ENCODE measurements at places on chromosomes 16 and 17.

GRCh38 chr17:61324950-61325349 lies 74.7 kb upstream of the TBX2 start:
- no peak for DNase-seq

DNA sequence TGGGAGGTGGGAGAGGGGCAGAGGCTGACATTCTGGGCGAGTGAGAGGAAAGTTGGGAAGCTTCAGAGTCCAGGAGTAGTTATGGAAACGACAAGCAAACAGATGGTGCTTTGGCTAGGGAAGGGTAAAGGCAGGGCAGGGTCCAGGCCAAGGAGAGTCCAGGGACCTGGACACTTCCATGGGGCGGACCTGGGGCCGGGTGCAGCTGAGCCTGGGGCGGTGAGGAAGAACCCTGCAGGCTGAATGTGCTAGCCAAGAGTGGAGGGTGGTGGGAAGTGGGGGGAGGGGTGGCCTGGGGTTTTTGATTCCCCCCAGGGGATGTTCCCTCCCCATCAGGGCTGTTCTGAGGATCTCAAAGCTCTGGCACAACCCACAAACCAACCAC lies 2.6 kb downstream of the PPP1R9B start:
- DNase-seq, result no peak

DNA sequence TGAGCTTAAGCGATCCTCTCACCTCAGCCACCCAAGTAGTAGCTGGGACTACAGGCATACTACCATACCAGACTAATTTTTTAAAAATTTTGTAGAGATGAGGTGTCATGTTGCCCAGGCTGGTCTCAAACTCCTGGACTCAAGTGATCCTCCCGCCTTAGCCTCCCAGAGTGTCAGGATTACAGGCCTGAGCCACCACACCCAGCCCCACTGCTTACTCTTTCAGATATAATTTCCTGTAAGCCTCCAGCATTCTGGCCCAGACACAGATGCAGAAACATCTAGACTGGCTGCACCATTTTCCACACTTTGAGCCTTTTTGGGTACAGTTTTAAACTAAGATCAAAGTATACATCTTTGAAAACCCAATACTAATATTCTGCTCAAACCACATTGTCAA lies 8.4 kb upstream of the WSB1 start:
- DNase-seq, result no peak

- DNase-seq, result no peak
Measured at GRCh38 chr16:1525871-1526607, 7.4 kb upstream of the TMEM204 start.

DNA sequence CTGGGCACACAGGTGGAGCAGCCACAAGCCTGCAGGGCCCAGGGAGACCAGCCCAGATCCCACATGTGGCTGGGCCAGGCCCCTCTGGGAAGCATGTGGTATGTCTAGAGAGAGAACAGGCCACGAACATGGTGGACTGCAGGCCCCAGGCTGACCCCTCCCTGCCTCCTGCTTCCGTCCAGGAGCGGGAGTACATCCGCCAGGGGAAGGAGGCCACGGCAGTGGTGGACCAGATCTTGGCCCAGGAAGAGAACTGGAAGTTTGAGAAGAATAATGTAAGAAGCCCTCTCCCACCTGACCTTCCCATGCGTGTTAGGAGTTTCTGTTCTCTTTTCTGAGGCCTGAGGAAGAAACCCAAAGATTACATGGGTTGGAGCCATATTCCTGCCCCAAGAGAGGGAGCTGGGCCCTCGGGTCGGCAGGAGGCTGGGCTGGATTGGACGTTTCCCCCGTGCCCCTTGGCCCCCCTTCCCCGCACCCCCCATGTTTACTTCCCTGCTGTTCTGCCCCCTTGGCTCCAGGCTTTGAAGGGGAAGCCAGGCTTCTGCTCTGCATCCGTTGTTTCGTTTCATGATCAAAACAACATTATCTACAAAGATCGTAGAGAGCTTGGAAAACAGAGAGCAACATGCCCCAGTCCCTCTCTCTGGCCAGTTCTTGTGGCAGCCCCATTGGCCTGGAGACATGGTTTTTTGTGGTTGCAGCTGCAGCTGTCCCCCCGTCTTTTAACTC lies 5.7 kb upstream of the TCAP start:
- DNase-seq, result no peak

DNA sequence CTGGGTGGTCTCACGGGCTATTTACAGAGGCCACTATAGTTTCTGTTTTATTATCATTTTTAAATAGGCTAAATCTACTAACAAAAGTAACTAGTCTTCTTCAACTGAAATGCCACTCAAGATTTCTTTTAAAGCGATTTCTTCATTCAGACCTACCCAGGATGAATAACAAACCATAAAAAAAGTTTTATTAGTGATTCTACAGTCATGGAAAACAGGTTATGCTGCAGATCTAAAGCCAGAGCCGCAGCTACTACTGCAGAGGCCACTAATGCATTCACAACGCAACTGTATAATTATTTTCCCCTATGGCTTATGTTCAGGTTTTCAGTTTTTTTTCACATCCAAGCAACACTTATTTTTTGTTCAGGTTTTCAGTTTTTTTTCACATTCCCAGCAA lies 136.2 kb upstream of the AXIN2 start:
- no peak for DNase-seq

DNA sequence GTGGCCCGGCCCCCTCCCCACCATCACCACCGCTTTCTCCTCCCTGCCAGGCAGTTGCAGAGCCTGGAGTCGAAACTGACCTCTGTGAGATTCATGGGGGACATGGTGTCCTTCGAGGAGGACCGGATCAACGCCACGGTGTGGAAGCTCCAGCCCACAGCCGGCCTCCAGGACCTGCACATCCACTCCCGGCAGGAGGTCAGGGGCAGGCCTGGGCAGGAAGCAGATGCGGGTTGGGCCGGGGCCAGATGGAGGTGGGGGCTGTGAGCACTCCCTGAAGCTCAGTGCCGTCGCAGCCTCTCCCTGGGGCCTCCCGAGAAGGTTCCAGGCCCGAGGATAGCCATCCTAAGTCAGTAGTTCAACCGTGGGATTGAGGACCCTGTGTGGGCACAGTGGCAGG lies 14.2 kb upstream of the ADGRG3 start:
- DNase-seq, result no peak

DNA sequence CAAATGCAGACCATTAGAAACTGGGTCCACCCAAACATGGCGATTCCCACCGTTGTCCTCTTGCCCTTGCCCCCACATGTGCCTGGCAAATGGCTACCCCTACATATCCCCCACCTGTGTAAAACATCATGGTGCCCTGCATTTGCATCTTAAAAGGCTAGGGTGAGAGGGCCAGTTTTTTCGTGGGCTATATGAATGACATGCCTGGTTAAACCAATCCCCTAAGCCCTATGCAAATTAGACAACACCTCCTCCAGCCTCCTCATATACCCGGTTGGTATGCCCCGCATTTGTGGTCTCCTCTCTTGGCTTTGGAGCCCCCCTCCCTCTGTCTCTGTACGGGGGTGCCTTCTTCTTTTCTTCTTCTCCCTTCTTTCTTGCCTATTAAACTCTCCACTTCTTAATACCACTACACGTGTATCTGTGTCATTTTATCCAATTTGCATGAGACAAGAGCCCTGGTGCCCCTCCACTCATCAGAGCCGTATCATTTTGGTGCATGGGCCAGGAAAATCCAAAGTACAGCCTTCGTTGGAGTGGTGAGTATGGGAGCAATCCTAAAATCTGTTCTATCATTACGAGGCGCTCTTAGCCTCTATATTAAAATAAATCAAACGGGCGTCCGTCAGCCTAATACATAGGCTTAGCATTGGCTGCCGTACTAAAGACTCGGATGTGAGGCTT lies 30.1 kb downstream of the QPRT start:
- peak; percentile 96 for DNase-seq

DNA sequence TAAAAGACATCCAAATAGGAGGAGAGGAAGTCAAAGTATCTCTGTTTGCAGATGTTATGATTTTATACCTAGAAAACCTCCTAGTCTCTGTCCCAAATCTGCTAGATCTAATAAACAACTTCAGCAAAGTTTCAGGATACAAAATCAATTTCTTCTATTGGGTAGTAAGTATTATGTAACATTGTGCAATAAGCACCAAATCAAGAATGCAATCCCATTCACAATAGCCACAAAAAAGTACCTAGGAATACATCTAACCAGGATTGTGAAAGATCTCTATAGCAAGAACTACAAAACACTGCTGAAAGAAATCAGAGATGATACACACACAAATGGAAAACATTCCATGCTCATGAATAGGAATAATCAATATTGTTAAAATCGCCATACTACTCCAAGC lies 13.0 kb downstream of the NLRP1 start:
- no peak for DNase-seq

DNA sequence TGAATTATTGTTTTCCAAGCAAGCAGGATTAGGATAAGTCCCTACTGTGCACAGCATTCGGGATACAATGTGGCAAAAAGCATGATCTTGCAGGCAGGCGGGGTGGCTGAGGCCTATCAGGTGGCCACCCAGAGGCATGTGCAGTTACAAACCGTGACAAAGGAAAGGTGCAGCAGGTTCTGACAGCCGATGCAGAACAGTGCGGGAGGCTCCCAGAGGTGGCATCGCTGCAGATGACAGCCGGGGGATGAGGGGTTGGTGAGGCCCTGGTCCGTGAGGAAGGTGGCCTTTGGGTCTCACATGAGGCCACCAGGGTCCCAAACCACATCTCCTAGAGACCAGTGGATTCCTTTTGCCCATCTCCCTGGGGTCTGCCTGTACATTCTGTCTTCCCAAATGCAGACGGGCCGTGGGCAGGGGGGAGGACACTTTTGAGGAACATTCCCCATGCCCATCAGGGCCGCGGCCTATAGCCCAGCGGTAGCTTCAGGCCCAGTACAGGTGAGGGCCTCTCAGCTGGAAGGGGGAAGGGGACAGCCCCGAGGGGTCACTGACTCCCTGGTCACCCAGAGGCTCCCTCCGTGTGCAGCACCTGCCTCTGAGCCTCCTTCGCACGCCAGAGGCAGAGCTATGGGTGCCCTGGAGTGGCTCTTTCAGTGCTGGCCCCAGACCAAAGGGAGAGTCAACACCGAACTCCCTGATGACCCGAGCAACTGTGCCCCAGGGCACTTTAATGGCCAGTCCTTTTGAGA lies 85.1 kb downstream of the SOCS1 start:
- DNase-seq, result no peak

DNA sequence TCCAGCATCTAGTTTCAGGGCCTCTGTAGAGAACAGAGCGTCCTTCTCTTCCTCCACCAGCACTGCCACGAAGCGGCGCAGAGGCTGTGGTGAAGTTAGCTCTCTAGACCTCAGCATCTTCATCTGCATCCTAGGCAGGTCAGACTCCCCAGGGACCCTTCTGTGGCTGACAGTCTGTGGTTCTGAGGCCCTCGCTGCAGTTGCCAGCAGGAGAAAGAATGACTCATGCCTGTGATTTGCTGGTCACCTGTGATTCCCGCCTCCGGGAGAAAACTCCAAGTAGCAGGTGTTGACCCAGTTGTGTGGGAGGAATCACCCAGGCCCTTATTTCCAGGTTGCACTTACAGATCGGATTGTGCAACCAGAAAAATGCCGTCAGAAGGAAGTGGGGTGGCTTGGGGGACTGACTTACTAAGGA lies 117.3 kb upstream of the CACNG5 start:
- DNase-seq, result no peak

DNA sequence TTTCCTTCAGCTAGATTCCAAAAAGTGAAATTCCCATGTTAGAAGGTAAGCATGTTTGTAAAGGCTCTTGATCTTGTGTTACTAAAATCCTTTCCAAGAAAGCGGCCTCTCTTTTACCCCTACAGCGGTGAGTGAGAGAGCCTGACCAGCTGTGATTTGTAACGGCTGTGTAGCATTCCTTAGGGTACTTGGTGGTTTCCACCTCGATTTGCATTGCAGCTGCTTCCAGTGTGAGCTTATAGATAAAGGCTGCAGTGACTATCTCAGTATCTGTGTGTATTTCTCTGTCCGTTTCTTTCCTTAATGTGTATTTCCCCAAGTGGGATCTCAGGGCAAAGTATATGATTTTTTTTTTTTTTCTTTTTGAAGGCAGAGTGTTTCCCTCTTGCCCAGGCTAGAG lies 169.4 kb downstream of the SNX29 start:
- DNase-seq, result peak; percentile 61

DNA sequence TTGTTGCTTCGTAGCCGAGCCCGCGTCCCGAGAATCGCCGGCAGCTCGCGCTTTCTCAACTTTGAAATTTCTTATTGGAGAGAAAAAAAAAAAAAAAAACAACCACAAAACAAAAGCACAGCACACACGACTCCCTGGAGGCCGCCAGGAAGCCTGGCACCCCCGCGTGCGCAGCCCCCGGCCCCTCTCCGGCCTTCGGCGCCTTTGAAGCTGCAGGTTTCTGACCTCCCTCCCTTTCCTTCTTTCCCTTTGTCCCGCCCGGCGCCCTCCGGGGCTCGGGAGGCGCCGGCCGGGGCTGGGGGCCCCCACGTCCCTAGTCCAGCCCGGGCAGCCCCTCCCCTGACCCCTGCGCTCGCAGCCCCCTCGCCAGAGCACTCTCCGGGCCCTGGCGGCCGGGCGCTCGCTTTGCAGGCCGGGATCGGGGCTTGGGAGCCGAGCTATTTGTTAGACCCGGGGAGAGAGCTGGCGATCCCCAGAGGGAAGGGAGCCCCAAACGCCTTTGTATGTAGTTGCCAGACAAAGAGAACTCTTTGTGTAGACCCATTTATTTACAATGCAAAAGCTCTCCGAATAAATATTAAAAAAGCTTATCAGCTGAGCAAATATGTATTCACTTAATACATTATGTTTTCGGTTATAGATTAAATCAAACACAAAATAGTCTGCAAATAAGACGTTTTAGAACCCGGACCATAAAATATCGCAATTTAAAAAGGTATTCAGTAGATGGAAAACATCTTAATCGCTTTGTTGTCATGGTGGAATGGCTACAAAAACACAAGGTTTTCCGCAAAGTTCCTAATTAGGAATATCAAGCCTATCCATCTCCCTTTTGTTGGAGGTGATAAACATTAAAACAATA lies 2.3 kb downstream of the BAHCC1 start:
- DNase-seq, result peak; percentile 92

- DNase-seq, result no peak
Measured at GRCh38 chr16:50881331-50881830, 139.5 kb downstream of the CYLD start.

DNA sequence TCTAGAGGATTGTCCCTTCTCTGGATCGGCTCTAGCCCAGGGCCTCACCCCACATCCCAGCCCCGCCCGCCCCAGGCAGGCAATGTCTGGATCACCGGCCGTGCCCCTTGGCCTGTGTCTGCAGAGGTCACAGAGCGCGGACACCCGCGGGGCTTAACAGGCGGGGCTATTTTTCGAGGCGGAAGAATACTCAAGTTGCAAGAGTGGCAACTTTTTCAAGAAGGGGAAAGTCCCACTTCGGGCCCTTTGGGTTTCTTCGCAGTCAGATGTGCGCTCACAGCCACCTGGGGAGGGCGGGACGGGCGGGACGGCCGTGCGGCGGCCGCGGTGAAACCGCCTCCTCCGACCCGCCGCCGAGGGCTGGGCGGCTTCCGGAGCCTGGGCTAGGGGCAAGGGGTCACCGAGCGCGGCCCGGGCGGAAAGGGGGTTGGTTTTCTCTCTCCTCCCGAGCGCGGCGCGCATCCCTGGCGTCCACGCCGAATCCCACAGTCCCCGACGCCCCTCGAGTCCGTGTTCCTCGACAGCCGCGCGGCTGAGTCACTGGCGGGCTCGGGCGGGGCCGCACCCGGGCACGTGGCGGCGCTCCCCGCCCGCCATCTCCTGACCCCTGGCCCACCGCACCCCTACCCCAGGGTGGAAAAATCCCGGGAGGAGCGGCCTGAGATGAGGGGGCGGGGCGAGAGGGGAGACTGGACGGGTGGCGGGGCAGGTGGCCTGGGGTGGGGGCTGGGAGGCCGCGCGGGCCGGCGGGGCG lies 1.2 kb upstream of the PFN1 start:
- peak; percentile 68 for DNase-seq

- no peak for DNase-seq
Measured at GRCh38 chr16:77539421-77540034, 104.7 kb upstream of the ADAMTS18 start.

All from GM23338 (cell line).